HAP-1 (cell line): ENCODE measurements at places on chromosomes 1 and 21.

- no peak for DNase-seq
These were observed 3.5 kb downstream of the CD48 start for GRCh38 chr1:160708118-160708517.

DNA sequence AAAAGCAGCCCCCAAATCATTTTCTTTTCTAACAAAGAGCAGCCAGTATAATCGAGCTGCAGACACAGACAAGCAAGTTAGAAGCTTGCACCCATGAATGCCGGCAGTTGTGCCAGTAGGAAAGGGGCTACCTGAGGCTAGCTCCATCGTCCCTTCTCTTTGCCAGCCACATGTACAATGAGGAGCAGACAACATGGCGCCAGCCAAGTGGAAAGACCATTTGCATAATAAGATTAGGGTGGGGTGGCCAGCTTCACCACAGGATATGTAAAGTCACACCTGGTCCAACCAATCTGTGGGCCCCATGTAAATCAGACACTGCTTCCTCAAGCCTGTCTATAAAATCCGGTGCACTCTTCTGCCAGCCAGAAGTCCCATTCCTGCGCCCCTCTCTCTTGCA is 103.7 kb downstream of the CCDC185 start:
- no peak for DNase-seq

DNA sequence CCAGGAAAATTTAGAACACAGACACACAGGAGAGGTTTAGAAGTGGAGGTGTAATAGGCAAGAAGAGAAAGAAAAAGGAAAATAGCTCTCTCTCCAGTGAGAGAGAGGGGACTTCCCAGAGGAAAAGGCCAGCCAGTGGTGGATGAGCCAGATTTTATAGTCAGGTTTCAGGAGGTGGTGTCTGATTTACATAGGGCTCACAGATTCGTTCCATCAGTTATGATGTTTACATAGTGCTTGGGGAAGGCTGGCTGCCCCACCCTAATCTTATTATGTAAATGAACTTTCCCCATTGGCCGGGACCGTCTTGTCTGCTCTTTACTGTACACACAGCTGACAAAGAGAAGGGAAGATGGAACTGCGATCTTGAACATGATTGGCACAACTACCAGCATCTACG is 797.3 kb downstream of the PLA2G4A start:
- peak; percentile 67 for DNase-seq

DNA sequence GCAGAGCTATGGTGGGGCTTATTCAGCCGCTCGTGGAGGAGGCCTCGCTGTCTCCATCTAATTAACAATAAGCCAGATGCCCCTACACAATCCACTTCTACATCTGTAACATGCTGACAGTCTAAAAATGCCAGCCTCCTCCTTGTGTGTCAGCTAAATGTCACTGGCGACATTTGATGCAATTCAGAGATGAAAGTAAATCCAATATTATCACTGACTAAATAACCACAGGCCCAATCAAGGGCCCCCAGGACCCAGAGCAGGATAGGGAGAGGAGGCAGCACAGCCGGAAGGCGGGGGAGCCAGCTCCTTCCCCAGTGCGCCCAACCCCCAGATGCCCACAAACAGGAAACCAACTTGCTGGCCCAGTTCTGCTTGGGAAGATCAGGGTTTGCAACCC is 76.6 kb downstream of the DMRTA2 start:
- DNase-seq, result no peak

DNA sequence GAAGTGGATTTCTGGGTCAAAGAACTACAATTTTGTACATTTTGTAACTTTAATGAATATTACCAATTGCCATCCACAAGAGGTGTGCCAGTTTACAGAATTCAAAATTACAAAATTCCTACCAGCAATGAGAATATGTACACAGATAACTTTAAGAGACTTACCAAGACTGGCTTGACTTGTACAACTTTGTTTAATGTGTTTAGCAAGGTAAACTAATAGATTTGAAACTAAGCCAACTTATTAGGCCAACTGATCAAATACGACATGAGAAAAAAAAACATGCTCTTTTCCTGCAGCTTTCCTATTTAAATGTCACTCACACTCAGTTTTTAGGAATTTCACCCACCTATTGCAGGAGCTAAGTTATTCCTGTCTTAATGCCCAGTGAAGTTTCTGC is 11.4 kb downstream of the EXOC8 start:
- no peak for DNase-seq

- no peak for DNase-seq
These were observed 39.5 kb upstream of the RGS16 start for GRCh38 chr1:182643699-182644098.

DNA sequence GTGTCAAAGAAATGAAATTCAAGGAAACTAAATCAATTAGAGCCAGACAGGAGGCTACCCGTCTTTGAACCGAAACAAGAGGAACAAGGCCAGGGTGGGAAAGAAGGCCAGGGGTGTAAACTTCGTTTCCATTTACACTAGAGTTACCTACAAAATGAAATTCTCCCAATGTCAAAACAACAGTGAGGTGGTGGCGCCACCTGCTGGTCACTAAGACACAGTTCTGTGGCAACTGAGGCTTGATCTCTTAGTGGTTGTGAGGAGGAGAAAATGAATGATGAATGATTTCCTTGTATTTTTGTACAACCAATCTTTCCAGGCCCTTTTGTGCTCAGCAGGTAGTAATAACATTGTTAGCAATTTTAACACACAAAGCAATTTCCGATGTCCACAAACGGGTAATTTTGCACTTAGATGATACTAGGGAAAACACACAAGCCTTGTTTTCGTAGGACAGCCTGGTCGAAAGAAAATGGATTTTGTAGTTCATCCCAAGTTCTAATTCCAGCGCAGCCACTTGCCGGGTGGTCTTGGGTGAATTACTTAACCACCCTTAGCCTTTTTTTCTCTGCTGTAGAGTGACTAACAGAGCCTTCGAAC is 54.8 kb upstream of the SOD1 start:
- DNase-seq, result peak; percentile 78

GRCh38 chr1:177526201-177526600 is 355.4 kb downstream of the BRINP2 start:
- no peak for DNase-seq

DNA sequence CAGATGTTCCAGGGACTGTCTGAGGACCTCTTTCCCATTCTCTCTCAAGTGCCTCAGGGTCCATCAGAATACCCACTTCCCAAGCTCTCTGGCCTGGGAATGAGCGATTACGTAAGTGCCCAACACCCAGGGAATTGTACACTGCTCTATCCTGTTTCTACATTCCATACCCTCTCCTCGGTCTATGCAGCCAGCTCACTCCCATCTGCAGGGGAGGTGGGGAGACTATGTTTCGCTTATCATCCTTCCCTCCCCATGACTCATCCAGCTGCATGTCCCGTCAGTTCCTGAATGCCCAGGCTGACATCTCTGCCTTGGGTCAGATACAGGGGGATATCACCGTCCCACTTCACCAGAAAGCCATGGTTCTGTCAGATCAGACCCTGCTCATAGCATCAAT is 34.5 kb upstream of the CD1D start:
- no peak for DNase-seq

DNA sequence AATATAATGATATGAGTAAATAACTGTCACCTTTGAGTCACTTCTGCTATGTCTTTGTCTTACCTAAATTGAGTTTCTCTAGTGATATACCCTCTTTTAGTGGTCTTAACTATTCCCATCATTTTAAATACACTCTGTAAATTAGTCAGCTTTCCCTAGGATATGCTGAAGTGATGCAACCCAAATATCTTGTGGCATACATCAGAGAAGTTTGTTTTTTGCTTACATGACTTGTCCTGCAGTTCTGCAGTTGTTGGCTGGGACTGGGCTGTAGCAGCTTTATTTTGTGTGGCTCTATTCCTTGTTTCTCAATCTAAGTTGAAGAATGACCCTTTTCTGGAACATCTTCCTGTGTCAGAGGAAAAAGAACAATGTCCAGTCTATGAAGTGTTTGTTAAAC is 76.4 kb downstream of the TTC3 start:
- DNase-seq, result no peak

DNA sequence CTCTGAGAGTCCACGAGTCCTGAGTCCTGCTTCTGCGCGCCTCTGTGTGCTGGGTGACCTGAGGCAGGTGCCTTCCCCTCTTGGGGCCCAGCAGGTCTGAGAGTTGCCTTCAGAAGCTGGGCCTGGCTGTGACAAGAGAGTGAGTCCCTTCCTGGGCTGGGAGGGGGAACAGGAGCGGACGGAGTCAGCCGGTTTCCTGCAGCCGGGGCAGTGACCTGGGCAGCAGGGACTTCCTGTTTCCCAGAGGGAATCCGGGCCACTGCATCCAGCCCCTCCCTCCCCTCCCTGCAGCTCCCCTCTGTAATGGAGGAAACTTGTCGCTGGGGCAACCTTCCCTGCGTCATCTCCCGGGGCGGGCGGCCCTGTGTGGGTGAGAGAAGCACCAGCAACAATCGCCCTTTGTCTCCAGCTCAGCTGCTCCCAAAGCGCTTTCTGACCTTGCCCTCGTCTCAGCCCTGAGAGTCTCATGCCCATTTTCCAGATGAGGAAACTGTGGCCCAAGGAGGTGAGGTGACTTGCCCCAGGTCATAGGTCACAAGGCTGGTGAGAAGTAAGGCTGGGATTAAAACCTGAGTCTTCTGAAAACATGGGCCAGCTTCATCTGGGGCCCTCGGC is 61.1 kb downstream of the SDC3 start:
- DNase-seq, result no peak

GRCh38 chr1:160451859-160452232 is 51.5 kb downstream of the VANGL2 start:
- no peak for DNase-seq

DNA sequence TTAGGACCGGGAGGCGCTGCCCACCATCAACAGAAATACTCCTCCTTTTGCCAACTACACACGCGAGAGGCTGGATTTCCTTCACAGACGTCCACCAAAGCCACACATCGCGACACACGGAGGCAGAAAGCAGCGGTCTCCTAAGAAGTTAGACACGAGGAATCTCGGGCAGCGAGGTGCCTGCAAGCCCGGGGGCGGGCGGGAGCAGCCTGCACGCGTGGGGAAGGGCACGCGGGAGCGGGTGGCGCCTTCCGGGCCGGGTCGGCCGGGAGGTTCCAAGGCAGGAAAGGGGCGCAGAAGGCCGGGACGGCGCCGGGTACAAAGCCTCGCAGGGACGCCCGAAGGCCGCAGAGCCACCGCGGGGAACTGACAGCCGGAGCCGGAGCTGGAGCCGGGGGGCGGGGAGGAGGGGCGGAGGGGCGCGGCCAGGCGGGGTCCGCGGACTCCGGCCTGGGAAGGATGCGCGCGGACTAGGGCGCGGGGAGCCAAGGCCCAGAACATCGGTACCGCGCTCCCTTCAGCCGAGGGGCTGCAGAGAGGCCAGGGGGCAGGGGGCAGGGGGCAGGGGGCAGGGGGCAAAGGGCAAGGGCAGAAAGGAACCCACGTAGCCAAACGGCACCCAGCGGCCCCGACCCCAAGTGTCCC is 722 bp downstream of the NPHP4 start:
- peak; percentile 74 for DNase-seq

DNA sequence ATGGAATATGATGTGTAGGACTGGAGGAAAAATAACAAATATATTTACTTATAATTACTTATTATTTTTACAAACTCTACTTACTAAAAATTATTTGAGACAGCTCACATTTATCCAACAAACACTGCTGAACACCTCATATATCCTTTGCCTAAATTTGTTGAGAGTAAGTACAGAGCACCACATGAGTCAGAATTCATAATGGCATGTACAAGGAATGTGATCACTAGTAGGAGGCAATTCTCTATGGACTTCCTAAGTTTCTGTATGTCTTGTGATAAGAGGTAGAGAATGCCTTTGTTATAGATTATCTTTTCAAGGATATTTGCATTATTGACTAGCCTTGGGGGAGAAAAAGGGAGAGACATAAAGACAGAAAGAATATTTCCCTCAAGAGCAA is 8.2 kb upstream of the ST6GALNAC3 start:
- no peak for DNase-seq

- DNase-seq, result no peak
These were observed 197.9 kb upstream of the SGIP1 start for GRCh38 chr1:66335859-66336640.

GRCh38 chr1:2230781-2231531 is 2.8 kb downstream of the SKI start:
- DNase-seq, result no peak

DNA sequence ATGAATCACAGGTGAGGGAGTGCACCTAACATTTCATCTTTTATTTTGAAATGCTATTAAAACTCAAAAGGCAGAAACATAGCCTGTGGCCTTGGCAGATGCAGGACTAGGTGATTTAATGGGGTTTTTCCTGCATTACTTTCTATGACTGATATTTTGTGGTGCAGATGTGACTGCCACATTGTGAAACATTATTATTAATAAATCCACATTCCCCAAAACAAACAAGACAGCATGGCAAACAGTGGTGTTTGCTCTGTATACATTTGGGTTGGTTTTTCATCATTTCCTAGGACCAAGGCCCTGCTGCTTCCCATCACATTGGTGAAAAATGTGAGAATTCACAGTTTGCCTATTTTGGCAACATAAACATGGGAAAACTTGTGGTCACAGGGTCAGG is 247.6 kb upstream of the SGIP1 start:
- DNase-seq, result no peak

DNA sequence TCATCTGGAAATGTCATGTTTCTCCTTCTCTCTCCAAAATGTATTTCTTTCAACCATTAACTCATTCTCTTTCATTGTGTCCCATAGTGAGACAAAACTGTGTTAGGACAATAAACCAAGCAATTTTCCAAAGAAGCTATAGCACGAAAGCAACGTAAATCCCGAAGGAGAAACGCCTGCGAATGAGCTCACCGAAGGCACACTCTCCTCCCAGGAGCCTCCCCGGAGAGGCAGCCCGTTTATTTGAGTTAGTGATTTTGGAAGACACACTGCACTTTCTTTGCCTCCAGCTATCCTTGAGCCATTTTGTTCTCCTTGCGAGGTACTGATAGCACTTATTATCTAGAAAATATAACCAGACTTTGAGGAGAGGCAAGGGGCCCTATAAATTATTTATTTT is 41.2 kb downstream of the RSPH1 start:
- no peak for DNase-seq

DNA sequence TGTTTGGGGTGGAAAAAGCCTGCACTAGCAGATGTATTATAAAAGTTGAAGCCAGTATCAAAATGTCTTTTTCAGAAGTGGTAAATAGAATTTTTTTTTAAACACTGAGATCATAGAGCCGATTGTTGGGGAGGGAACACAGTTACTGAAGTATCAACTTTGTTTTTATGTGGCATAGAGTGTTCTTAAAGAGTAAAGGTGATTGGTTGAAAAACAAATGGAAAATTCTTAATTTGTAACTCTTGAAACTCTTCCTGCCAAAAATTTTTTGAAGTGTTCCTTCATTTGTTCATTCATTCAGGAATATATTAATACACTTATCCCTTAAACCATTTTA is 83.3 kb downstream of the DISP1 start:
- DNase-seq, result no peak

- no peak for DNase-seq
These were observed 12.5 kb downstream of the S100A7A start for GRCh38 chr1:153428791-153429190.

GRCh38 chr21:42892582-42892930 is 553 bp upstream of the NDUFV3 start:
- no peak for DNase-seq
